Placental epithelial cell (primary cell): ENCODE measurements at places on chromosomes 7 and 10. TPM values are rescaled to one million over a fixed set of nuclear protein-coding genes. Genes with fewer than 3 reads are reported as not detected.

CASTOR2 gene
- total RNA-seq = 6.6 and 8.2 TPM in 2 replicates

NKX1-2 gene
- total RNA-seq = not detected in 2 replicates

RNF133 gene
- 3.0 and 23.9 TPM in 2 replicates for total RNA-seq

MEPCE gene
- total RNA-seq = 34.1 and 47.5 TPM in 2 replicates

SLC18A3 gene
- total RNA-seq = 44.6 and 59.7 TPM in 2 replicates

COL26A1 gene
- total RNA-seq = not detected in 2 replicates

CELF2 gene
- 0.43 and 1.2 TPM in 2 replicates for total RNA-seq

C10orf105 gene
- not detected in 2 replicates for total RNA-seq

GDI2 gene
- total RNA-seq = 442 and 624 TPM in 2 replicates

CHST3 gene
- total RNA-seq = 16.1 and 16.2 TPM in 2 replicates

CALY gene
- not detected in 2 replicates for total RNA-seq

GJD4 gene
- total RNA-seq = not detected in 2 replicates
